Kidney (tissue), 22 donors: ENCODE measurements at places on chromosomes 3 and 15.

GRCh38 chr3:87090631-87091030 is 99.7 kb upstream of the VGLL3 start:
- DNase-seq, result no peak

- no peak for DNase-seq
Observed at GRCh38 chr3:143081844-143082778, 37.5 kb upstream of the CHST2 start.

DNA sequence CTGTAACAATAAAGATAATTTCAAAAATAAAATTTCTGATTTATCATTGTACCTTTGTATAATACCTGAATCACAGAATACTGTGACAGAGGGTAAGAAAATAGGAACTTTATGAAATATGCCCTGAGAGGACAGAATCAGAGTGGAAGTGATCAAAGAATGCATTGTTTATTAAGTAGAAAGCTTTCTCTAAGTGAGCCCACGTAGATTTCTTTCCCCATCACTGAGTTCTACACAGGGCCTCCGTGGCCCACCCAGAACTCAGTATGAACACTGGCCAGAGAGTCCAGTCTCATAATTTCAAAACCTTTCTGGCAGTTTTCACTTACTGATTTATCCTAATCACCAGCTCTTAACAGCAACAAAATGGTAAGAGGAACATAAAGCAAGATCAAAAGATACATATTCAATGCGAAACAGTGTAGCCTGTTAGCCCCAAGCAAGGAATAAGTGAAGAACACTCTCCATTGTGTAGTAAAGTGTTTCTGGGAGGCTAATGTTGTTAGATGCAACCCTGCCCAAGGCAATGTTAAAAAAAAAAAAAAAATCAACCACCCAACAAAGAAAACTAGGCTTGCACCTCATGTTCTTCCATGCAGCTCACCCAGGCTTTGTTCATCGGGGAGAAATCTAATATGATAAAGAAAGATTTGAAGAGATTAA is 341.3 kb downstream of the LSAMP start:
- no peak for DNase-seq

DNA sequence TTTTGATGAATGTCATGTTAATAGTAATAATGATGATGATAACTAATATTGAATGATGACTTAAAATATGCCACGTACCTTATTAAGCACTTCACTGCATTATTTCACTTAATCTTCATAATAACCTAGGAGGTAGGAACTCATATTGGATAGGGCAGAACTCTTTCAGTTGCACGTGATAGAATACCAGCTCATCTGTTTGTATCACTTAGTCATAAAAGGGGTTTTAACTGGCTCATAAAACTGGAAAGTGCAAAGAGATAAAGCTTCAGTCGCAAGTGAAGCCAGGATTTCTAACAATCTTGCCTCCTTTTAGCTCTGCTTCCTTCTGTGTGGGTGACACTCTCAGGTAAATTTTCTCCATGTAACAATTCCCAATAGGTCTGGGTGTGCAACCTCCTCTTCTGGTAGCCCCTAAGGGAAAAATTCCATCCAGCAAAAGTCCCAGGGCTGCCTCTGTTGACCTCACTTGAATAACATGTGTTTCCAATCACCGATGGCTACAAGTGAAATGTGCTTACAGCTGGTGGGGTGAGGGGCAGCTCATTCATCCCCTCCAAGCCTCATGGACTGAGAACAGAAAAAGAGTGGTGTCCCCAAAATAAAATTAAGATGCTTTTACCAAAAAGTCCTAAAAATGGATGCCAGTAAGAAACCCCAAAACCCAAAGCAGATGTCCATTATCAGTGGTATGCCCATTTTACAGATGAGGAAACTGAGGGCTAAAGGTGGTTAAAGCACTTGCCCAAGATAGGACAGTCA is 9.3 kb downstream of the GXYLT2 start:
- no peak for DNase-seq

- no peak for DNase-seq
Observed at GRCh38 chr15:96728591-96728990, 398.1 kb downstream of the NR2F2 start.

DNA sequence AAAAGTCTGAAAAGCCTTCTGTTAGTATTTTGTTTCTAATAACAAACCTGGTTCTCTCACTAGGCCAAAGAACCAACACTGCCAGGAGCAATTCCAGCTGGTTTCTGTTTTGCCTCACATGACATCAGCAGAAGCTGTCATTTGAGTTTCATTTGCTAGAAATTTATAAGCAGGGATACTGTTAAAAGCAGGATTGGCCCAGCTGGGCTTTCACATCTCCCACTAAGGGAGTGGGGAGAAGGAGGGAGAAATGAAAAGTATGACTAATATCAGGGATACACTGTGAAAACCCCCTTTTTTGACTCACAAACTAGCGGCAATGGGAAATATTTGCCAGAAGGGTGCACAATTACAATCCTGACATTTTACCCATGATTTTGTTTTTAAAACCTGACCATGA is 5.3 kb downstream of the CCDC80 start:
- peak; percentile 92 for DNase-seq

DNA sequence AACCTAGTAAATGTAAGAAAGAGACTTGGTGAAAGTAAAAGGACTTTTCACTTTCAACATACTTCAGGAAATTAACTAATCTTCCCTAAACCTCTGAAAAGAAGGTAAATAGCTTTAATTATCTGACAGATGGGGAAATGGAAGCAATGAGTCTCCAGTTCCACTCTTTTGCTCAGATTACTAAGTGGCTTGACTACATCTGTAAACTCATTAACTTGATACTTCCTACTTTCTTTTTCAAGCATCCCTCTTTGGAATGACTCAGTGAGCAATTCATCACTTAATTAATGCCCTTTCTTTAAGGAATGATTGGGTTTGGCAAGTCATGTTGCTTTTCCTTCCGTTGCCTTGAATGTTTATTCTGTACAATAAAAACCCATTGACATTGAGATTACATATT is 234.2 kb downstream of the GRM7 start:
- peak; percentile 65 for DNase-seq

- no peak for DNase-seq
Observed at GRCh38 chr3:25297667-25298585, 130.1 kb upstream of the RARB start.

- DNase-seq, result no peak
Observed at GRCh38 chr15:37516621-37517020, 416.3 kb upstream of the MEIS2 start.

- DNase-seq, result peak; percentile 79
Observed at GRCh38 chr3:194137506-194138474, 1.8 kb downstream of the HES1 start.

DNA sequence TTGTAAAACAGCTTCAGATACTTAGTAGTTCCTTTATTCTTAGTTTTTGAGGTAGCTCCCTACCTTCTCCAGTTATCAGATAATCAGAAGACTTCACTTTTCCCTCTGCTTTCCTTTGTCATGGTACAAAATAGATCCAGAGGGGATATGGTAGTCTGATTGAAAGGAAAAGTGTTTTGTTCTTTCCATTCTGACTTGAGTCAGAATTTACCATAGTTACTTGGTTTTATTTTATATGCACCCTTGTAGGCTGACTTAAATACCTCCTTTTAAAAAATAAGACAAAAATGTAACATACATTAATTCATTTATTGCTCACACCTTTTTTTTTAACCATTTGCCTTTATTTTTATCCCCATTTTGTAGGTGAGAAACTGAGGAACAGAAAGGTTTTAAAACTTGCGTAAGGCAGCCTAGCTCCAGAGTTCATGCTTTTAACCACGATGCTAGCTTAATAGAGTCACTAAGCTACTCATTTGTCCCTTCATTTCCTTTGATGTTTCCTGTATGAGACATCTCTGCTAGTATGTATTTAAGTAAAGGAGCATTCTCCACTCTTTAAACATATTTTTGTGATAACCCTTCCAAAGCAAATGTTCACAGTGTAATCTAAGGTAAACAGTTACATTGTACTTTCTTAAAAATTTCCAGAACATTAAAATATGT is 187.5 kb downstream of the KLHL25 start:
- no peak for DNase-seq

- no peak for DNase-seq
Observed at GRCh38 chr3:117610156-117610555, 900.6 kb downstream of the TUSC7 start.

DNA sequence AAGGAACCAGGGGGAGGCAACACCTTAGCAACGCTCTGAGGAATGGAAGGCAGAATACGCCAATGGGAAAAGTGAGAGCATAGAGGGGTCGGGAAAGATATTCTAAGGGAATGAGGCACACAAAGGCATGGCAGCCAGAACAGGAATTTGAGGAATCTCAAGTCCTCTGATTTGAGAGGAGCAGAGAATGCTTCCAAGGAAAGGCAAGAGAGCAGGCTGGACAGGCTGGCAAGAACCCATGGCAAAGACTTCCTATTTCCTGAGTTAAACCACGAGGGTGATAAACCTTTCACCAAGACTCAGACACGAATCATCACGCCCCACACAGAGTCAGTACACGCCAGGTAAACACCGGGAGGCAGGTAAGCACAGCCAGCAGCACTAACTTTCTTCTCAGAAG is 109.8 kb downstream of the IGF2BP2 start:
- no peak for DNase-seq

- no peak for DNase-seq
Observed at GRCh38 chr3:52839892-52840545, 5.2 kb upstream of the MUSTN1 start.

GRCh38 chr3:194588741-194589140 is 44.5 kb downstream of the TMEM44 start:
- DNase-seq, result no peak

- peak; percentile 52 for DNase-seq
Observed at GRCh38 chr15:33022629-33023028, 171.9 kb downstream of the FMN1 start.

- DNase-seq, result no peak
Observed at GRCh38 chr3:72722930-72723726, 125.1 kb downstream of the SHQ1 start.

GRCh38 chr15:74817370-74817737 is 4.7 kb downstream of the LMAN1L start:
- DNase-seq, result no peak

- no peak for DNase-seq
Observed at GRCh38 chr3:78879295-78879860, 888.4 kb downstream of the ROBO1 start.

- DNase-seq, result no peak
Observed at GRCh38 chr15:74609938-74610301, 5.7 kb upstream of the CLK3 start.

DNA sequence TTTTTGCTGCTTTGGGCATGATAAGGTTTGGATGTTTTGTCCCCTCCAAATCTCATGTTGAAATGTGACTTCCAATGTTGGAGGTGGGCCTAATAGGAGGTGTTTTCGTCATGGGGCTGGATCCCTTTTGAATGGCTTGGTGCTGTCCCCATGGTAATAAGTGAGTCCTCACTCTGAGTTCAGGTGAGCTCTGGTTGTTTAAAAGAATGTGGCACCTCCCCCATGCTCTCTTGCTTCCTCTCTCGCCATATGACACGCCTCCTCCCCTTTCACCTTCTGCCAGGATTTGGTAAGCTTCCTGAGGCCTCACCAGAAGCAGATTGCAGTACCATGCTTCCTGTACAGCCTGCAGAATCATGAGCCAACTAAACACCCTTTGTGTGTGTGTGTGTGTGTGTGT is 255.5 kb downstream of the EPHB1 start:
- DNase-seq, result no peak

- DNase-seq, result no peak
Observed at GRCh38 chr15:68710536-68710935, 110.2 kb downstream of the ANP32A start.

- DNase-seq, result no peak
Observed at GRCh38 chr3:40923143-40923542, 276.2 kb upstream of the CTNNB1 start.

- DNase-seq, result no peak
Observed at GRCh38 chr15:51647128-51647562, 24.6 kb upstream of the DMXL2 start.

DNA sequence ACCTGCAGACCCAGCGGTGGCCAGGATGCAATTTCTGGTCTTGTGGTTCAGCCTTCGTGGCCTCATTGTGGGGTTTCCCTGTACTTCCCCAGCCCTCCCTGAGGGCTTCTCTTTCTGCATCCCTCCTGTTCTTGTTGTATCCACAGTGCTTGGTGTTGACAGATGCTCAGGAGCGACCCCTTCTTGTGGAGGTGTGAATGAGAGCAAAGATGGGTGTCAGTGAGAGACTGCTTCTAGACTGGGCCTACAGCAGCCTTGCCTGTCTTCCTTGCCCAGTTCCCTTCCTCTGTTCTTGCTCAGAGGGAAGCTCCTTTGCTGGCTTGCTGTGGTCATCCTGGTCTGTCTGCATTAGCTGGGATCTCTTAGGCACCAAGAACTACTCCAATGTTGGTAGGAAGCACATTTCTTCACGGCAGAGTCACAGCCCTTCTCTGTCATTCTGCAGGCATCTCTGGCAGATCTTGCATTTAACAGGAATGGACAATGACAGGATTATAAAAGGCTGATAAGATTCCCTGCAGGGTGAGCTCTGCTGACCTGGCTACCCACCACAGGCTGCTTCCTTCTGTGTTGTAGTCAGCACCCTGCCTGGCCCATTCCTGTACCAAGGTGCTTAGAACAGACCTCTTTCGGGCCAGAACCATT is 317.8 kb upstream of the C2CD4B start:
- DNase-seq, result no peak

DNA sequence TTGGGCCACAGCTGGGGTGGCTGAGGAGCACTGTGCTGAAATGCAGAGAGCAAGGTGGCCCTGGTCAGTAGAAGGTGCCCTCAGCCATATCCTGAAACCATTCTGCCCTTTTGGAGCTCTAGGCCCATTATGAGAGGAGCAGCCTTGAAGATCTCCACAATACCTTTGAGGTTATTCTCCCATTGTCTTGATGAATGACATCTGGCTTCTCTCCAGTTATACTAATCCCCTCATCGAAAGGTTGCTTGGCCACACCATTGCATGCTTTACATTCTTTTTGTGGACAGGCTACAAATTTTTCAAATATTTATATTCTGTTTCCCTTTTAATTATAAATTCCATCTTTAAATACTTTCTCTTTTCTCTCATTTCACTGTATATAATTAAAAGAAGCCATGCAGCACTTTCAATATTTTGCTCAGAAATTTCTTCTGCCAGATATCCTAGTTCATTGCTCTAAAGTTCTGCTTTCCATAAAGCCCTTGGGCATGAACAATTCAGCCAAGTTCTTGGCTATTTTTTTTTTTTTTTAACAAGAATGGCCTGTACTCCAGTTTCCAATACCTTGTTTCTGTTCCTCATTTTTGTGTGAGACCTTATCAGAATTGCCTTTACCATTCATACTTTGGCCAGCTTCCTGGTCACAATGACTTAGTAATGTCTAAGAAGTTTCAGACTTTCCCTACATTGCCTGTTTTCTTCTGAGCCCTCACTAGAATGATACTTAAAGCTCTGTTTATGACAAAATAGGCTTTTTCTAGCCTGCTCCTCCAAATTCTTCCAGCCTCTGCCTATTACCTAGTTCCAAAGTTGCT is 138.9 kb upstream of the SGO1 start:
- no peak for DNase-seq

GRCh38 chr3:25818335-25818734 is 28.4 kb downstream of the OXSM start:
- no peak for DNase-seq

- DNase-seq, result no peak
Observed at GRCh38 chr3:130661140-130661891, 85.3 kb downstream of the PIK3R4 start.
